ENCODE measurements at places on chromosomes 3 and 15. TPM values are rescaled to one million over a fixed set of nuclear protein-coding genes. Genes with fewer than 3 reads are reported as not detected.

Gene MKRN3
- total RNA-seq: 0.46 TPM

Gene DZIP3
- 13.9 TPM for total RNA-seq

Gene MYLK
- 0.19 TPM for total RNA-seq

Gene GOLGA8J
- not detected for total RNA-seq

Gene AGTR1
- not detected for total RNA-seq

Gene PYGO1
- total RNA-seq: not detected

Gene SECISBP2L
- 29.4 TPM for total RNA-seq

Data from activated naive CD4-positive, alpha-beta T cell treated with anti-CD3 and anti-CD28 coated beads, Interleukin-2, amount 50 U/mL, for 72 hours (primary cell).